ENCODE measurements at places on chromosomes 7 and 10.
A peak's percentile ranks its signal among the peaks of the same experiment; 100 is the strongest.

DNA sequence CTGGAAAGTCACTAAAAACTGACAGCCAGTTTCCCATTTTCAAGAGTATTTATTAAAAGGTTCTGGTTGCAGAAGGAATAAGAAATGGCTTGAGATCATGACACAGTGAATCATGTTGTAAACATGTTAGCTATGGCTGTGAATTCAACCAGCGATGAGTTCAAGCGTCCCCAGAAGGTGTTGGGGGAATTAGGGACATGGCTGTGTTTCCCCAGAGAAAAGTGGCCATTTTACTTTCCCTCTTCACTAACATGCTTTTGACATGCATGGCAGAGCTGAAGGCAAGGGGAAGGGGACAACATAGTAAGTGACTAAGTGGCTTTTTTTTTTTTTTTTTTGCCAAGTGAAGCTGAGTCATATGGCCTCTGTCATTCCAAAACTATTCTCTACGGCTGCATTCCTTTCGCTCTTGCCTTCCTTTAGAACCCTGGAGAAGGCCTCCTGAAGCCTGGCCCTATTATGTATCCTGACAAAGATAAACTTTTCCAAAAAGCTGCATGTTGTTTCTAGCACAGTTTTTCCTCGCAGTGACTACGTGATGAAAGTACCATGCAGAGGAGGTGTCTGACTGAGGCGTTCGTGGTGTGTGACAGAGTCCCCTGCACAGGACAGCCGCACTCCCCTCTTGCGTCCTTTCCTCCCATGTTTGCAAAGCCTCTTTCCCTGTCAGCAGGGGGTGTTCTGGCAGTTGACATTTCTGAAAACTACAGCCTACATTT lies 46.9 kb downstream of the EGFR start:
- DNase-seq: peak; percentile 60

- DNase-seq: no peak
Observed at GRCh38 chr7:19404912-19405329, 259.7 kb upstream of the FERD3L start.

- no peak for DNase-seq
Observed at GRCh38 chr10:23742368-23742767, 303.5 kb downstream of the OTUD1 start.

DNA sequence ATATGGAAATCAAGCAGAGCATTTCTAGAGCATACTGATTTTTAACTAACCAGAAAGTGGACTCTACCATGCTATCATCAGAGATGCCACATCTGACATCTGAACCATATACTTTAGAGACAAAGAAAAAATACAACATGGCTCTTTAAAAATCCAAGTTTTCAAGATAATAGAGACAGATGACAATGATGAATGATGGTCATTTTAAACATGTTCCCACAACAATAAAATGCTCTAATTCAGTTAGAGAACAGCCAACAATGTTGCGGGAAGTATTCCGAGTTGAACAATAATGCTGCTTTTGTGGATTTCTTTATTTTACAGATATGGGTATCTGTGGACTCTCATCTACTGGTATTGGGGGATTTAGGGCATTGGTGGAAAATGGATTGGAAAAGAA lies 52.8 kb downstream of the PRTFDC1 start:
- DNase-seq: no peak

GRCh38 chr10:85157206-85157605 lies 828.8 kb downstream of the CCSER2 start:
- DNase-seq: no peak

GRCh38 chr7:157851501-157852067 lies 514.8 kb downstream of the DNAJB6 start:
- DNase-seq: no peak

GRCh38 chr10:48462482-48463020 lies 142.3 kb downstream of the ARHGAP22 start:
- no peak for DNase-seq

DNA sequence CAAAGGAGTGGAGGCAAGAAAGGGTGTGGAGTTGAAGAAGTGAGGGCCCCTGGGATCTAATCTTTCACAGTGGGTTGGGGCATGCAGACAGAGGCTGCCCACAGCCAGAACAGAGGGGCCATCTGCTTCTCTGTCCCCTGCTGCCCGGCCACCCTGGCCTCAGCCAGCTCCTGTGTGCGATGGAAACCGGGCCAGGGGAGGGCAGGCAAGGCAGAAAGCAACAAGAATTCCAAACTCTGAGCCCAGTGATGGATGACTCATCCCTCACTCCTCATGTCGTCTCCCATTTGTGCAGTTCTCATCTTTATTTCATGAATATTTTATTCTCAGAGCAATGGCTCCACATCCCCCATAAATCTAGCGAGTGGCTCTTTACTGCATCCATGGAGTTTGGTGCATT lies 757.1 kb downstream of the GRID1 start:
- DNase-seq: no peak

DNA sequence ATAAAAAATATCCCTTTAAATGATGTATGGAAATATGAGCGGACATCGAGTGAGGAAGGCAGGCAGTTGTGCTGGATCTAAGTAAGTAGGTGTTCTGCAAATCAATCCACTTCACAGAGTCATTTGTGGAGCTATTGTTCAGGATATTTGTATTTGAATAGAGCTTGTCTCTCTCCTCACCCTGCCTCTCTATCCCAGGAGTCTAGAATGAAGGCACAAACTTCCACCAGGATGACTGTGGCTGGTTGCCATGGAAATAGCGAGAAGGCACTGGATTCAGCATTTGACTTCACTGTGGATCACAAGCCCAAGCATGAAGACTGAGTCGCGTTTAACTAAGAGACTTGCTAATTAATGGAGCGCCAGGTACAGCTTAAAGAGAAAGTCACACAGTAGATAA lies 53.2 kb downstream of the NPY start:
- DNase-seq: no peak

DNA sequence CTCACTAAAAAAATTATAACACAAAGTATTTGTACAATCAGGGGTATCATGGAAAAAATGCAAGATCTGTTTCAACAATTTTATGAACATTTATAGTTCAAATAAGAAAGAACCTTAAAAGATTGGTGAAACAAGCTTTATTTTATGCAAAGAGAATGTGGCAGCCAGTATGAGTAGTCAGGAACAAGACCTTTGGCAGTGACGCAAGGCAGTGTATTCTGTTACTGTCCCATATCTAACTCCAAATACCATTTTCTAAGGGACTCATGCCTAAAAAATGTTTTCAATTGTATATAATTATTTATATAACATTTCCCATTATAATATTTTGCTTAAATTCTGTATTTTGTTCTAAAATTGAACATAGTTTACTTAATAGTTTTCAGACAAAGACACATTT lies 19.1 kb upstream of the FAM53B start:
- no peak for DNase-seq

DNA sequence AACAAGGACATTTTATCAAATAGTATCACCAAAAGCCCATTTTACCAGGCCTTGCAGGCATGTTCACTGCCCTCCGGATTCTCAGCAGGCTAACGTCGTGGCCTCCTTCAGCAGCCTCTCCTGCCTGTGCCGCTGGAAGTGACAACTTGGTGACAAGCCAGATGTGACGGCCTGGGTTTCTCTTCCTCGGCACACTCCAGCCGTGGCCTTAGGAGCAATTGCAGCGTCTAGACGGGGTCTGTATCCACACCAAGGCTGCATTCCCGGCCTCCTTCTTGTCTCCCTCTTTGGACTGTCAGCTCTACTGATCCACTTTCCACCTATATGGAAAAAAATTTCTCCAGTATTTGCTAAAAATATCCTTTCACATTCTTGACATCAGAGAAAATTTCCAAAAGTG lies 145.3 kb upstream of the MGMT start:
- DNase-seq: no peak

- peak; percentile 80 for DNase-seq
Observed at GRCh38 chr10:34731885-34732701, 83.0 kb downstream of the PARD3 start.

DNA sequence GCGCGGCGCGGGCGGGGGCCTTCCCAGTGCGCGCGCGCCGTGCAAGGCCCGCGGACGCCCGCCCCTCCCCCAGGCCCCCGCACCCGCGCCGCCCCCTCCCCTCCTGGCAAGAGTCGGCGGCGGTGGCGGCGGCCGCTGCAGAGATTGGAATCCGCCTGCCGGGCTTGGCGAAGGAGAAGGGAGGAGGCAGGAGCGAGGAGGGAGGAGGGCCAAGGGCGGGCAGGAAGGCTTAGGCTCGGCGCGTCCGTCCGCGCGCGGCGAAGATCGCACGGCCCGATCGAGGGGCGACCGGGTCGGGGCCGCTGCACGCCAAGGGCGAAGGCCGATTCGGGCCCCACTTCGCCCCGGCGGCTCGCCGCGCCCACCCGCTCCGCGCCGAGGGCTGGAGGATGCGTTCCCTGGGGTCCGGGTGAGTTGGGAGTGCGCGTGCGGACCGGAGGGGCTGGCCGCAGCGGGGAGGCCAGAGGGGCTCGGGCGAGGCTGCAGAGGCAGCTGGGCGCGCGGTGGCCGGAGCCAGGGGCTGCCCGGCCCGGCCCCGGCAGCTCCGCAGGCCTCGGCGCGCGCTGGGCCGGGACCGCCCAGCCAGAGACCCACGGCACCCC lies at the start of gene BMPR1A:
BMPR1A (plus strand) TSS at position 109 of the 602 bp plus-strand sequence. CDS start 119,400 bp downstream, outside the sequence.
- no peak for DNase-seq

Measured in lung microvascular endothelial cell (primary cell).